ENCODE measurements at places on chromosomes 2 and 18.

DNA sequence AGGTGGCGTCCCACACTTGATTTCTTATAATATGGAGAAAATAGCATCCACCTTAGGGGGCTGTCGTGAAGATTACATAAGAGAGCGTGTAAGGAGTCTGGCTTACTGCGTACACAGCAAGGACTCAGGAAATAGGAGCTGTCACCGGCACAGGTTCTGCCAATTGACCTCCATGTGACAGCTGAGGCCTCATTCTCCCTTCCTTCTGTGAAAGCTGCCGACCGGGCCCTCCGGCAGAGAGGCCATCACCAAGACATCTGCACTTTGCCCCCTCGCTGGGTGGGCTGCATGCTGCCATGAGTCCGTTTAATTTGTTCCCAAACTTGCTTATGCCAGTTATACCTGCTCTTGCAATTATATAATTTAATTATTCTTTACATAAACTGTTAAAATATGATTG lies 27.7 kb downstream of the HS1BP3 start:
- no peak for DNase-seq

DNA sequence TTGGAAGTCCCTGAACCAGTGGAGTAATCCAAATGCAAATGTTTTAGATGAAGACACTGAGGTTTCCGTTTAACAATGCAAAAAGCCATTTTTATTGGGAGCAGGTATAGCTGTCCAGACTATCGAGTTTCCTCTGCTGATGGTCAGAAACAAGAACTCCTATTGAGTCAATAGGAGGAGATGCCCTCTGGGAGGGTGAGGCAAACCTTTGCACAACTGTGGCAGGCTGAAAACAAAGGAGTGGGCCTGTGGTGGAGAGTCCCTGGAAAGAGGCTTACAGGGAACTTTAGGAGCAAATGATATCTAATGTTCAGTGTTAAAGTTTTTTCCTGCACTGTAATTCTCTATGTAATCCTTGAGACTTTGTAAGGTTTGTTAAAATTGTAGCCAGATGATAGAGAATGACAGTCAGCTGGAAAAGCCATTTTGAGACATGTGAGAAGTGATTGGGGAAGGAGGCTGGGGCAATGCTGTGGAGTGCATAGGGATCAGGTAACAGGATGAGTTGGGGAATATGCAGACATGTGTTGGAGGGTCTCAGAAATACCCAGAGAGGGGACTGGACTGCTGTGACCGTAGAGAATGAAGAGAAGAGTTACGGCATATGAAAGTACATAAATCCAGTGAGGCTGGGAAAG lies 15.1 kb upstream of the EML4 start:
- no peak for DNase-seq

- peak; percentile 90 for DNase-seq
Observed at GRCh38 chr2:9565436-9566153, 10.0 kb upstream of the ADAM17 start.

- no peak for DNase-seq
Observed at GRCh38 chr2:40199771-40200170, 252.1 kb downstream of the SLC8A1 start.

DNA sequence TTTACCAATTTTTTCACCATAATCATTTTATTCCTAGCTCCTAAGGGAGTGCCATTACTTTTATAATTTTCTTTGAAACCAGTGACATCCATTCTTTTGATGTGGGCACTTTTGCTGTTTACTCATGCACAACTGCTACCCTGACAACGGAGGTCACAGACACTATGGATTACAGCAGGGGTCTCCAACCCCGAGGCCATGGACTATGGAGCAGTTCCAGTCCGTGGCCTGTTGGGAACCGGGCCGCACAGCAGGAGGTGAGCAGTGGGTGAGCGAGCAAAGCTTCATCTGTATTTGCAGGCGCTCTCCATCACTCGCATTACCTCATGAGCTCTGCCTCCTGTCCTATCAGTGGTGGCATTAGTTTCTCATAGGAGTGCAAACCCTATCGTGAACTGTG lies 34.6 kb downstream of the PRPF40A start:
- no peak for DNase-seq

GRCh38 chr2:106178716-106179115 lies 15.4 kb downstream of the UXS1 start:
- DNase-seq, result no peak

DNA sequence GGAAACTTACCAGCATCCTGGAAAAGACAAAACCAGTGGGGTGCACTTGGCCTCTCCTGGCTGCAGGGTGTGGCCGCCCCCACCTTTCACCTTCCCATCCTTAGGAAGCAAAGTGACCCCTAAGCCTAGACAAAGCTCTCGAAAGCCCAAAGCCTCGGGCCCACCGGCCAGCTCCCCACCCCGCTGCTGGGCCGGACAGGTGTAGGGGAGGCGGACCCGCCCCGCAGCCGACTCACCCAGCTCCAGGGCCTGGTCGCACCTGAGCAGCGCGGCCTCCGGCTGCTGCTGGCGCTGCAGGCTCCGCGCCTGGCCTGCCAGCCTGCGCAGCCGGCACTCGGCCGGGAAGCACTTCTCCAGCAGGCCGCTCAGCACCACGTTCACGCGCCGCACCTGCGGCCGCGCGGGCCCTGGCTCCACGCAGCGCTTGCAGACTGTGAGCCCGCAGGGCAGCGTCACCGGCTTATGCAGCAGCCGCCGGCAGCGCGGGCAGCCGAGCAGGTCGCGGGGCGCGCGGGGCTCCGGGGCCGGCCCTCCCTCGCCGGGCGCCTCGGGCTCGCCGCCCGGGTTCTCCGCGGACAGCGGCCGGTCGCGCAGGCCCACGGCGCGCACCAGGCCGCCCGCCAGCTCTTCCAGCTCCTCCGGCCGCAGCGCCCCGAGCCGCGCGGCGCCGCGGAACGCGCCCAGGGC lies 979 bp downstream of the LONRF2 start:
- peak; percentile 7 for DNase-seq

DNA sequence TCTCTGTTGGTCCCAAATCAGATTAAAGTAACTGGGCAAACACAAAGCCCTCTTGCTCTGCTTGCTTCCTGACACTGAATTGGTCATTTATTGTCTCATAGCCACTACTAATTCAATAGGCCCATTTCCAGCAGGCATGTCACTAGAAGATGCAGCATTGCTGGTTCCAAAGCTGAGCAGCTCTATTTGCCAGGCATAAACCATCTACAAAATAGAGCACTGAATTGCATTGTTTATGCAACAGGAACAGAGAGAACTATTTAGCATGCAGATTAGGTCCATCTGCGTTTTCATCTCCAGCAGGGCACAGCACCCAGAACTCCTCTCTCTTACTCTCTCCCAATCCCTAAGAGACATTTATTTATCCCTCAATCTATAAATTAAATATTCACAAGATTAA lies 227.6 kb downstream of the SUCLG1 start:
- no peak for DNase-seq

- no peak for DNase-seq
Observed at GRCh38 chr18:30583768-30584167, 458.8 kb downstream of the DSC3 start.
